ENCODE measurements at places on chromosomes 13 and 19.

- no peak for DNase-seq
Observed at GRCh38 chr13:70125693-70126092, 17.4 kb upstream of the KLHL1 start.

DNA sequence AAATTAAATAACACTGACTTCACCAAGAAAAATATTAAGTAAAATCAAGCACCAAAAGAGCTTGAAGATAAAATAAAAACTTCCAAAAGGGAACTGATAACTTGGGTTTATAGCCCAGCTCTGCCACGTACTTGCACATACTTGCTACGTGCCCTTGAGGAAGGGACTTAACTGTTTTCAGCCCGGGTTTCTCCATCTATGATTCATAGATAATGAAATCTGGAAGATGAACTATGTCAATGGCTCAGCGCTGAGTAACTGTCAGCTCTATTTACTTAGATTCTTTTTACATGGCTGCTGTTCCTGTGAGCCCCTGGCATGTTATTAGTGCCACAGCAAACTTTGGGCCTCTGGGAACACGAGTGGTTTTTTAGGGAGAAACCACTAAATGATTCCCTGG, 9.6 kb upstream of the ZC3H13 start:
- DNase-seq, result no peak

DNA sequence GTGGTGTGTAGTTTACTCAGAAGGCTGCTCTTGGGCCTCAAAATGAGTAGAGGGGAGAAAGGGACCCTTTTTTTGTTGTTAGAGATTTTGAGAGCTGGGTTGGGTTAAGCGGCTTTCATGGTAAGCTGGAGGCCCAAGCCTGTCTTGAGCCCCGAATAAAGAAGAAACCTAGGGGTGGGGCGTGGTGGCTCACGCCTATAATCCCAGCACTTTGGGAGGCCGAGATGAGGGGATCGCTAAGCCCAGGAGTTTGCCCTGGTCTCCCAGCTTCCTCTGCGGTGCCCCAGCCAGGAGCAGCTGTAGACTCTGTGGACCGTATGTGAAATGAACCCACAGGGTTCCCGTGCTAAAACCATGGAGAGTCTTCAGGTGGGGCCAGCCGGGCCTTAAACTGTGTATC, 56.1 kb downstream of the KDM4B start:
- no peak for DNase-seq

GRCh38 chr13:111031531-111031961, 83.6 kb upstream of the ARHGEF7 start:
- no peak for DNase-seq

Measured in CMK (cell line).